Kidney (tissue), 22 donors: ENCODE measurements at places on chromosomes 12 and 14. TPM values are rescaled to one million over a fixed set of nuclear protein-coding genes. Genes with fewer than 3 reads are reported as not detected.

DNA sequence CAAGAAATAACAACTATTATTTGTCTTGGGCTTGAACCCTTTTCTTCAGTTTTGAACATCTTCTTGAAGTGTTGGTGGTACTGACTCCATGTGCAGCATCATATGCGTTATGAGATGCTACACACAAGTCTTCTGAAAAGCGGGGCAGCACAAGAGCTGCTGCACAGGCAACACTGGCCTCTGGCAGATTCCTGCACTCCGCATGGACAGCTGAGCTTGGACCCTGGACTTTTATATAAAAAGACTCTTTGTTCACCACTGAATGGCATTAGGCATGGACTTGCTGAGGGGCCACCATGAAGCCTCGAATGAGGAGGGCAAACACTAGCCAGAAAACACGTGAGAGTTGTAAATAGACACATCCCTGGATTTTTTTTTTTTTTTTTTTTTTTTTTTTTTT lies 210.8 kb upstream of the NPAS3 start:
- DNase-seq, result no peak
- H3K36me3 ChIP-seq, result no peaks in the 10 kb centered on the region
- no peaks in the 10 kb centered on the region for H3K4me1 ChIP-seq
- H3K27me3 ChIP-seq, result no peaks in the 10 kb centered on the region
- H3K4me3 ChIP-seq, result no peak overlapping the region

- H3K27ac ChIP-seq, result no peak overlapping the region
- no peak overlapping the region for H3K4me3 ChIP-seq
- H3K36me3 ChIP-seq, result no peaks in the 10 kb centered on the region
- H3K27me3 ChIP-seq, result no peaks in the 10 kb centered on the region
- no peaks in the 10 kb centered on the region for H3K4me1 ChIP-seq
- no peak for DNase-seq
Measured at GRCh38 chr14:105292826-105293711, 7.7 kb downstream of the BRF1 start.

DNA sequence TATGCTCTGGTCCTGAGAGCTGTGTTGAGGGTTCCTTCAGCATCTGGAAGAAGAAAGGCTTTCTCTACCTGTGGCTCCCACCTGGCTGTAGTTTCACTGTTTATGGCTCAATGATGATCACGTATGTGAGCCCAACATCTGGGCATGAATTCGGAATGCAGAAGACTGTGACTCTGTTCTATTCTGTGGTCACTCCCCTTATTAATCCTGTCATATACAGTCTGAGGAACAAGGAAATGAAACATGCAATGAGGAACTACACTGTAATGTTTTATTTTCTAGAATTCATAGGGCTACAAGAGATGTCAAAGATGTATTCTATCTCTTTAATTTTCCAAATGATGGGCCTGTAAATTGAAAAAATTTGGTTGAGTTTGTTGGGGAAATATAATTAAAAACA lies 10.8 kb upstream of the OR11G2 start:
- H3K4me3 ChIP-seq, result no peak overlapping the region
- no peak overlapping the region for H3K27ac ChIP-seq
- no peaks in the 10 kb centered on the region for H3K27me3 ChIP-seq
- DNase-seq, result no peak
- H3K4me1 ChIP-seq, result no peaks in the 10 kb centered on the region

DNA sequence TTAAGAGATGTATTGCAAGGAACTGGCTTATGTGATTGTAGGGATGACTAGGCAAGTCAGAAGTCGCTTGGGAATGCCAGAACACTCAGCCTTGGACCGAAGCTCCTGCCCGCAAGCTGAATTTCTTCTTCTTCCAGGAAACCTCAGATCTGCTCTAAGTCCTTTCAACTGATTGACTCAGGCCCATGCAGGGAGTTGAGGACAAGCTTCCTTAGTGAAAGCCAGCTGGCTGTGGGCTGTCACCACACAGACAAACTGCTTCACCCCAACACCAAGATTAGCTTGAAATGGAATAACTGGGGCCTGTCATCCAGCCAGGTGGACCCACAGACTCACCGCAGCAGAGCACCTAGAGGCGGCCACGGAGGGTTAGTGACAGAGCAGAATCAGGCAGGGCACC lies 24.7 kb downstream of the BDKRB2 start:
- no peak overlapping the region for H3K27ac ChIP-seq
- no peaks in the 10 kb centered on the region for H3K27me3 ChIP-seq
- H3K4me3 ChIP-seq, result no peak overlapping the region

- H3K36me3 ChIP-seq, result no peaks in the 10 kb centered on the region
- H3K27ac ChIP-seq, result no peak overlapping the region
- H3K4me3 ChIP-seq, result no peak overlapping the region
- no peaks in the 10 kb centered on the region for H3K27me3 ChIP-seq
- no peak for DNase-seq
Measured at GRCh38 chr14:50010752-50011151, 105.6 kb downstream of the VCPKMT start.

- no peaks in the 10 kb centered on the region for H3K27me3 ChIP-seq
- H3K4me3 ChIP-seq, result no peak overlapping the region
- no peaks in the 10 kb centered on the region for H3K4me1 ChIP-seq
- DNase-seq, result no peak
- H3K36me3 ChIP-seq, result no peaks in the 10 kb centered on the region
Measured at GRCh38 chr12:83865431-83865830, 1047.2 kb downstream of the SLC6A15 start.

GRCh38 chr12:6917491-6918231 lies 3.3 kb downstream of the ENO2 start:
- no peaks in the 10 kb centered on the region for H3K4me1 ChIP-seq
- H3K36me3 ChIP-seq, result no peaks in the 10 kb centered on the region
- DNase-seq, result peak; percentile 43
- H3K27ac ChIP-seq, result no peak overlapping the region
- H3K27me3 ChIP-seq, result no peaks in the 10 kb centered on the region

- no peak for DNase-seq
- H3K27me3 ChIP-seq, result no peaks in the 10 kb centered on the region
- no peaks in the 10 kb centered on the region for H3K36me3 ChIP-seq
- H3K4me3 ChIP-seq, result no peak overlapping the region
Measured at GRCh38 chr12:129269756-129270495, 416.6 kb downstream of the GLT1D1 start.

DNA sequence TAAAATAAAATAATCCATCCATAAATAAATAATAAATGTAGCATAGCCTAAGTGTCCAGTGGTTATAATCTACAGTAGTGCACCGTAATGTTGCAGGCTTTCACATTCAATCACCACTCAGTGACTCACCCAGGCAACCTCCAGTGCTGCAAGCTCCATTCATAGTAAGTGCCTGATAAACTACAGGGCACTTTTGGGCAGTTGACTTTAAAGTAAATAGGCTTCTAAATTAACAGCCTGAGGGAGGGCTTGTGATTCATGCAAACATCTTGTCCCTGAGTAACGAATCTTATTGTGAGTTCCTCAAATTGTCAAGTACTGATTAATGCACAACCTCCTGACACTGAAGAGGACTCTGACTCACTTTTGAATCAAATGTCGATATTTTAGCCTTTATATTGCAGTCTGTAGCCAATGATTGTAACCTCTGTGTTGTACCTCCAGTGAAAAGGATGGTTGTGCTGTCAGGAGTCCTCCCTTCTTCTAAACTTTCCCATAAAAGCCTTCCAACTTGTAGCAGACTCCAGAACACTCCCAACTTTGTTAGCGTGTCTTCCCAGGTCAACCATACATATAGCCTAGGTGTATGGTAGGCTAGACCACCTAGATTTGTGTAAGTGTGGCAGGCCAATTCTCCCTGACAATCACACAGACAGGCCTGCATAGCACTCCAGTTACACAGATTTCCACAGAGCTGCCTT lies 55.0 kb upstream of the BICD1 start:
- H3K4me3 ChIP-seq, result no peak overlapping the region
- no peak for DNase-seq
- no peak overlapping the region for H3K27ac ChIP-seq
- H3K4me1 ChIP-seq, result no peaks in the 10 kb centered on the region
- no peaks in the 10 kb centered on the region for H3K36me3 ChIP-seq

- H3K36me3 ChIP-seq, result no peaks in the 10 kb centered on the region
- peaks cover 35% of the 10 kb centered on the region for H3K4me1 ChIP-seq
- H3K27ac ChIP-seq, result peak overlapping the region; percentile 11
- peak; percentile 65 for DNase-seq
- H3K4me3 ChIP-seq, result no peak overlapping the region
Measured at GRCh38 chr12:122845865-122846621, 10.8 kb downstream of the HIP1R start.

GRCh38 chr14:31760277-31760676 lies 199.1 kb downstream of the NUBPL start:
- DNase-seq, result no peak
- H3K27ac ChIP-seq, result no peak overlapping the region
- no peaks in the 10 kb centered on the region for H3K4me1 ChIP-seq
- no peaks in the 10 kb centered on the region for H3K36me3 ChIP-seq
- H3K4me3 ChIP-seq, result no peak overlapping the region

GRCh38 chr12:120833849-120834248 lies 70.3 kb downstream of the SPPL3 start:
- H3K4me1 ChIP-seq, result no peaks in the 10 kb centered on the region
- no peak overlapping the region for H3K4me3 ChIP-seq
- H3K27me3 ChIP-seq, result no peaks in the 10 kb centered on the region
- no peaks in the 10 kb centered on the region for H3K36me3 ChIP-seq

DNA sequence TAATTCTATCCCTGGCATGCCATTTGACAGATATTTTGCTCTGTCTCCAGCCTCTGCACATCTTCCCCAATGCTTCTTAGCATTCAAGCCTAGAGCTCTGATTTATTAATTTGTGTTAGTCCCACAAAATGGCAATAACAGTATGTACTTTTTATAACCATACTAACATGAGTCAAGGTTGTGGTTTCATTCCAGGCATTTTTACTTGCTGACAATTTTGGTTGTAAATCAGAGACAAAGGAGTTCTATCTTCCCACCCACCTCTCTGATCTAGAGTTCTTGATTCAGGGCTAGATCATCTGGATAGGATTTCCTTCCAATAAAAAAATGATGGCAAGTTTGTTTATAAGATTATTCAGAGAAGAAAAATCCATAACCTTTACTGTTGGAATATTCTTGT lies 18.5 kb upstream of the CISTR start:
- H3K4me1 ChIP-seq, result no peaks in the 10 kb centered on the region
- no peaks in the 10 kb centered on the region for H3K27me3 ChIP-seq
- no peak for DNase-seq
- no peak overlapping the region for H3K4me3 ChIP-seq

NT5DC3 gene
- 7.8 TPM for total RNA-seq

CARMIL3 gene
- 1.4 TPM for total RNA-seq

SART3 gene
- total RNA-seq, result 59.1 TPM

RECQL gene
- 37.5 TPM for total RNA-seq

CEP170B gene
- 42.4 TPM for total RNA-seq
